CD8-positive, alpha-beta memory T cell (primary cell): ENCODE measurements at places on chromosomes 6 and 20.

DNA sequence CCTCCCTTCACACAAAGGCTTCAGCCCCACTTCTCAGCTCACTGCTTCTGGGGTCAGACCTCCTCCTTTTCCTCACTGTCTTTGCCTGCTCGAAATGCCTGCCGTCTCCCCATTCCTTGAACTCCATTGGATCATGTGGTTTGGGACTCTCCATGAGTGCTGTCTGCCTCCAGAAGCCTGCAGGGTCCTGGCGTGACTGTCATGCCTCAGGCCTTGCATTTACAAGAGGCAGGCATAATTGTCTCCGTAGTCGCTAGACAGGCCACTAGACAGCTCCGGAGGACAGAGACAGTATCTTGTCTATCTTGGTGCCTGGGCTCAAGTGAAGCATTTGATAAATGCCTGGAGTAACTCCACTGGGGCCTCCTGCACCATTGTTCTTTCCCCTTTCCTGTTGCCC is 15.3 kb downstream of the PNLDC1 start:
- DNase-seq, result no peak

DNA sequence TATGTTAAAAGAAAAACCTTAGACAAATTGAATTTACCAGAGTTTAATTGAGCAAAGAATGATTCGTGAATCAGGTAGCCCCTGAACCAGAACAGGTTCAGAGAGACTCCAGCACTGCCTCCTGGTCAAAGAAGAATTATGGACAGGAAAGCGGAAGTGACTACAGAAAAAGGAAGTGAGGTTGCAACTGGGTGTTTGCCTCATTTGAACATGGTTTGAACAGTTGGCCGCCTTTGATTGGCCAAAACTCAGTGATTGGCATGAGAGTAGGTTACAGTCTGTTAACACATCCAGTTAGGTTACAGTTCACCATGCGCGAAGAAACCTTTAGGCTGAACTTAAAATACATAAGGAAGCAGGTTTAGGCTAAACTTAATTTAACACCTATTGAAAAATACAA is 248.8 kb downstream of the TFAP2A start:
- DNase-seq, result no peak

- DNase-seq, result no peak
Measured at GRCh38 chr6:10886691-10887502, at the start of gene SYCP2L. SYCP2L (plus strand) TSS chr6:10887052; CDS start chr6:10887127, 75 bp downstream.

GRCh38 chr20:17438436-17439039 is 92.6 kb downstream of the BFSP1 start:
- DNase-seq, result no peak

DNA sequence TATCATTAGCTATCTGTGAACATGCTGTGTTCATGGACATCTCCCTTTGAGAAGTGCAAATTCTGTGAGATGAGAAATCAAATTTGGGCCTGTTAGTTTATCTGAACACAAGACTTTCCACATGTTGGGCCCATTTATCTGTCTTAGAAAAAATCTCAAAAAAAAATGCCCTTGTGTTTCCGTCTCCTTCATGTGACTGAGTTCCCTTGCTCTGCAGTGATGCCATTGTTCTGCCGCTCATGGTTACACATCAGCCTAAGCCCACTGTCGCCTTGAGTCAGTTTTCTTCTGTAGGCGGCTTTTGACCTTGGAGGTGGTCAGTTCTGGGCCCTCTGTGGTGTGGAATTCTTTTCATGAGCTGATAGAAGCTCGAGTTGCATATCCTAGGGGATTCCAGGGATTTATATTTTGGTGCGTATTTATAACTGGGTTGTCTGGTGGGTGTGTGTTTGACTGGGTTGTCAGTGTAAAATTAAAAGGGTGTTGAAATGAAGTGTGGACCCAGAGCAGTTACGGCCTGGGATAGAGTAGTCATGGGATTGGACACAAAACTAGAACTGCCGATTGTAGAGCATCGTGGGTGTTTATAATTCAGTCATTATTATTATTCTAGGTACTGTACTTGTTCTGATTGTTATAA is 156.7 kb downstream of the JARID2 start:
- DNase-seq, result no peak

DNA sequence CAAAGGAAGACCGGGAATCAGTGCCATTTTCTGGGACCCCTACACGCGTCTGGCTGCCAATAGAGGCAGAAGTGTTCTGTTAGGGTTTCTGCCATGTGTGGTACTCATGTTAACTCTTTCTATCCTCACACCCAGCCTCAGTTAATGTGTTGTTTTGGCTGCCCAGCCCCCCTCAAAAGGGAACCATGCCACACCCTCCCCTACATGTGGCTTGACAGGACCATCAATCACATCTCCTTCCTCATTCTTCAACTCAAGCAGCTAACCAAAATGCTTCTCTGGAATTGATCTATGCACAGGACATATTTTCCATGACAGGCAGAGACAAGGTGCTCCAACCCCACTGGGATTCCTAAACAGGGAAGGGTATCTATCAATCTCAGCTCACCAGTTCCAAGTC is 22.0 kb downstream of the AHCY start:
- DNase-seq, result no peak

- DNase-seq, result no peak
Measured at GRCh38 chr6:27761391-27761790, 150.8 kb downstream of the OR2B2 start.

- DNase-seq, result no peak
Measured at GRCh38 chr6:8047541-8048292, 16.5 kb downstream of the BLOC1S5 start.

- no peak for DNase-seq
Measured at GRCh38 chr6:23584134-23584763, 541.8 kb upstream of the NRSN1 start.

DNA sequence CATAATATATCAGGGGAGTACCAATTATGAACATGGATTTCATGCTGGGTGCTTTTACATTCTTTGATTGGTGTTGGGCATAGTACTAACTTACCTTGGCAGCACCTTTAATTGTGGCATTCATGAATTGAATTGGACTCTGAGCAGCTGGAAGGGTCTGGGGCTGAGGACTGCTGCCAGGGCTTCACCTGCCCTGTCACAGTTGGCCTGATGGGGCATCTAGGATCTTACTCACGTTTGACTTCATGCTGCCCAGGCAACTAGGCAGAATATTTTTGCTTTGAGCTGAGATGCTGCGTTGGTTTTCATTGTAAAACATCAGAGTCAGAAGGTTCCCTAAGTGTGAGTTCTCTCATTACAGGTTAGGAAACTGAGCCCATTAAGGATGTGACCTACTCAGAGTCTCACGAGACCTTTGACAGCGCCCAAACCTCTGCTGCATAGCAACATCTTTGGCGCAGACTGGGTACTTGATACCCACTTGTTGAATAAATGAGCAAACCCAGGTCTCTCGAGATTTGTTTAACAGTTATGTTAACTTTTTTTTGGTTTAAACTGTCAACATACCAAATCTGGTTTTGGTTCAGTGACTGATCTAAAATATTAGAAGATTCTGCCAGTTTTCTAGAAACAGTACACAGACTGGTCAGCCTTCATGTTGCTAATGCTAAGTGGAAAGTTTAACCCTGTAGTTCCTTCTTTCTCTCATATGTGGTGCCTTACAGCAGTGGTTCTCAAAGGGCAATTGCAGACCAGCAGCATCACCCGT is 104.9 kb downstream of the TCP11 start:
- no peak for DNase-seq

- DNase-seq, result no peak
Measured at GRCh38 chr20:31673943-31674463, 36.3 kb downstream of the COX4I2 start.

- DNase-seq, result no peak
Measured at GRCh38 chr20:8390037-8390433, 258.0 kb downstream of the PLCB1 start.

DNA sequence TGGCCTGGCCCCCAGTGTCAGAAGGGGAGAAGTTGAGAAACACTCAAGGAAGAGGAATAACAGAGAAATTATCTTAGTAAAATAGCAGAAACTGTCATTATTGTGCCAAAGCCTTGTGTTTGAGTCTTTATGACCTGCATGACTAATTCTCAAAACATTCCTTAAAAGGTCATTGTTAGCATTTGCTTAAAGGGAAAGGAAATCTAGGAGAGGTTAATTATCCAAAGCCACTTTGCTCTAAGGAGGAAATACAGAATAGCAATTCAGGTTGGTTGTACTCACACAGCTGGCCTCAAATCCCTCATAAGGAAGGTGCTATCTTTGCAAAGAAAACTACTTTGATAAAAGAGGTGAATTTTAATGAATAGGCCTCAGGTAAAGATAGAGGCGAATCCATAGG is 516.7 kb downstream of the CBLN4 start:
- DNase-seq, result no peak

- no peak for DNase-seq
Measured at GRCh38 chr6:104896914-104897313, 37.2 kb upstream of the HACE1 start.

DNA sequence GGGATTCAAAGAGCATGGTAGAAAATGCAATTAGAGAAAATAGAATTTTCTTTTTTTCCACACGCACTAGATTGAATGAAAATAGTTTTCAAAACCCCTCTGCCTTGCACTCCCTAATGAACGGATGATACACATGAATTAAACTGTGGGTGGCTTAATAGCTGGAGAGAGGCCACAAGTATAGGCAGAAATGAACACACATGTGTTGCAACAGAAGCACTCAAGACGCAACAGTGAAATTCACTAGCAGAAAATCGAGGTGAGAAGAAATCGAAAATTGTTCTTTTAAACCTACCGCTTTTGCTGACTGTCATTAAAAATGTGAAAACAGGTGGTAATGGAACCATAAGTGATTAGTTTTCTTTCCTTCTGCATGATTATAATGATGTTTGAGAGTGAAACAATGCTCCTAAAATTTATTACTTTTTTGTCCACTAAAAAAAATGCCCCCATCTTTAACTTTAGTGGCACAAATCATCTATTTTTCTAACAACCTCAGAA is 80.1 kb upstream of the SHLD1 start:
- no peak for DNase-seq

GRCh38 chr20:62025832-62026563 is 39.7 kb downstream of the TAF4 start:
- DNase-seq, result no peak

DNA sequence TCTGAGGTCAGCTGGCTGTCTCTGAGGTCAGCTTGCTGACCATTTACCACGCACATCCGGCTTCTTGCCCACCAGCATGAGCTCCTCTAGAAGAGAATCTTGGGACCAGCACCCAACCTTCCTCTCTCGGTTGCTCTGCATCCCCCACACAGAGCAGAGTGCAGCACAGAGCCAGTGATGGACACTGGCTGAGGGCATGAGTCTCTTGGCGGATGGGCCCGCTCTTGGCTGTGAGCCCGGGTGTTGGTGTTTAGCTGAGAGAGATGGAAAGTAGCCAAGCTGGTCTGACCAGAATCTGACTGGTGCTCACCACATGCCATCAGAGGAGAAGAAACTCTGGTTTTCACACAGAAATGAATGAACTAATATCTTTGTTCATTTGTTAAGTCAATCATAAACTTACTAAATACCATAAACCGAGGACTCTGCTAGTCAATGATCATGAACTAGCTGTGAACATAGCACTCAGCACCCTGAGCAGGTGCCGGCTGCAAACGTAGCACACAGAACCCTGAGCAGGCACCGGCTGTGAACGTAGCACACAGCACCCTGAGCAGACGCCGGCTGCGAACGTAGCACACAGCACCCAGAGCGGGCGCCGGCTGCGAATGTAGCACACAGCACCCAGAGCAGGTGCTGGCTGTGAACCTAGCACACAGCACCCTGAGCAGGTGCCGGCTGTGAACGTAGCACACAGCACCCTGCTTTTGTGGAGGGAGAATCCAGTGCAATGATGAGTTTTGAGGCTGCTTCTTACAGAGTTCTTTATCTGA is 10.4 kb upstream of the THBS2 start:
- DNase-seq, result no peak
